ENCODE measurements at places on chromosomes 1 and 21. TPM values are rescaled to one million over a fixed set of nuclear protein-coding genes. Genes with fewer than 3 reads are reported as not detected.
A peak's percentile ranks its signal among the peaks of the same experiment; 100 is the strongest.

Gene FNDC5
- polyA plus RNA-seq: 225 TPM

GRCh38 chr1:201557572-201557958 is 18.6 kb downstream of the NAV1 start:
- H3K27ac ChIP-seq: peak overlapping the region; percentile 37
- DNase-seq: peak; percentile 60
- no peaks in the 10 kb centered on the region for H3K27me3 ChIP-seq

Gene DIRAS3
- 6.0 TPM for polyA plus RNA-seq

- peaks cover 13% of the 10 kb centered on the region for H3K4me1 ChIP-seq
- no peaks in the 10 kb centered on the region for H3K27me3 ChIP-seq
- no peak overlapping the region for H3K27ac ChIP-seq
- no peak for DNase-seq
These were observed 2.7 kb downstream of the IL10RB start for GRCh38 chr21:33268737-33269441.

- H3K4me3 ChIP-seq: no peak overlapping the region
- no peak overlapping the region for H3K27ac ChIP-seq
- H3K36me3 ChIP-seq: no peaks in the 10 kb centered on the region
- DNase-seq: no peak
- no peaks in the 10 kb centered on the region for H3K4me1 ChIP-seq
These were observed 5.8 kb downstream of the S100A8 start for GRCh38 chr1:153384958-153385580.

- H3K4me3 ChIP-seq: no peak overlapping the region
- H3K27ac ChIP-seq: peak overlapping the region; percentile 52
- H3K4me1 ChIP-seq: no peaks in the 10 kb centered on the region
- DNase-seq: peak; percentile 77
- H3K36me3 ChIP-seq: no peaks in the 10 kb centered on the region
These were observed 414.6 kb downstream of the LRRIQ3 start for GRCh38 chr1:73783352-73783751.

DNA sequence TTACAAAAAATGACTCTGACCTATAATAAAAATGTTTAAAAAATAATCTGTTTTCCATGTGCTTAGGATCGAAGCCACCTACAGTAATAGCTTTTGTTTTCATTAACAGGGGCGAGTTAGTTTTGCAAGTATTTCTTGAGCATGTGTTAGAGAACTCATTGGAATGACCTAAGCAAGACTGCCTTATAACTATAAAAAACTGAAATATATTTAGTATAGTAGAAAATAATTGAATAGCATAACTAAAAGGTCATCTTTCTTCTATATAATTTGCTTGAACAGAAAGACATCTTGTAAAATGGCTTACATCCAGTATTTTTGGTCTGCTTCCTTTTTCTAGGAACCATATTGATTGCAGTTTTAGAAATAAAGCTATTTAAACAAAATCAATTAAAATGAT is 241.5 kb upstream of the NRIP1 start:
- H3K4me1 ChIP-seq: no peaks in the 10 kb centered on the region
- H3K27me3 ChIP-seq: no peaks in the 10 kb centered on the region
- H3K27ac ChIP-seq: no peak overlapping the region
- DNase-seq: no peak
- no peaks in the 10 kb centered on the region for H3K36me3 ChIP-seq
- no peak overlapping the region for H3K4me3 ChIP-seq

- H3K4me1 ChIP-seq: peaks cover 6% of the 10 kb centered on the region
- peaks cover 7% of the 10 kb centered on the region for H3K36me3 ChIP-seq
These were observed 897 bp downstream of the ZYG11B start for GRCh38 chr1:52727114-52727586.

- H3K36me3 ChIP-seq: no peaks in the 10 kb centered on the region
- H3K27me3 ChIP-seq: peaks cover 18% of the 10 kb centered on the region
These were observed 38.2 kb downstream of the H3-3A start for GRCh38 chr1:226100436-226101391.

Gene PADI3
- polyA plus RNA-seq: not detected

DNA sequence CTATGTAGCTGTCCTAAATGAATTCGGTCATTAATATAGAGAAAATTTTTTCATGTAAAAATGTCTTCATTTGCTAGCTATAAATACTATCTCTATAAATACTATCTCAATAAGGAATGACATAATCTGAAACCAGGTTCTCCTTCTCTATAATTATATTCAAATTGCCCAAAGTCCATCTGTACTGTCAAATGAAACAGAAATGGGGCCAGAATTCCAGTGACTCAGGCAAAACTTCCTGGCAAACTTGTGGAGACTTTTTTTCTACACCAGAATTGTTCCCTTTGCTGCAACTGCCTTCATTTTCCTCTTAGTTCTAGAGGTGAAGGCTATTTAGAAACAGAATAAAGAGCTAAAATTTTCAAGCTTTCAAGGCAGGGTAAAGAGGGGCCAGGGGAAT is 152.5 kb downstream of the KCNH1 start:
- H3K4me1 ChIP-seq: no peaks in the 10 kb centered on the region
- H3K27me3 ChIP-seq: no peaks in the 10 kb centered on the region
- no peak for DNase-seq
- no peak overlapping the region for H3K27ac ChIP-seq

DNA sequence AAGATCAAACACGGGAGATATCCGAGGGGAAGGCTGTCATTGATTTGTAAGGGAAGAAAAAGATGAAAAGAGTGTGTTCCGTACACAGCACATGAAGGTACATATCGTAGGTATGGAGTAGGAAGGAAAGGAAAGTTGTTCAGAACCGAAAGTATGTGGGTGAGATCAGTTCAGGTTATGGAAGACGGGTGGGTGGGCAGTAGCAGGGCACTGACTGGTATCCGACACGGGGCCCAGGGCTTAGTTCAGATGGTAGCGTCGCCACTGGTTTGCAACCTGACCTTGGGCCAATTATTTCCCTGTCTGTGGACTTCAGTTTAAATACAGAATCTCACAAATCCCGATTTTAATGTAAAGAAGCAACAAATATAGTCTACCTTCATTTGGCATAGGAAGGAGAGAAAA is 27.8 kb upstream of the A3GALT2 start:
- no peaks in the 10 kb centered on the region for H3K27me3 ChIP-seq
- no peak for DNase-seq
- H3K4me1 ChIP-seq: peaks cover 38% of the 10 kb centered on the region

DNA sequence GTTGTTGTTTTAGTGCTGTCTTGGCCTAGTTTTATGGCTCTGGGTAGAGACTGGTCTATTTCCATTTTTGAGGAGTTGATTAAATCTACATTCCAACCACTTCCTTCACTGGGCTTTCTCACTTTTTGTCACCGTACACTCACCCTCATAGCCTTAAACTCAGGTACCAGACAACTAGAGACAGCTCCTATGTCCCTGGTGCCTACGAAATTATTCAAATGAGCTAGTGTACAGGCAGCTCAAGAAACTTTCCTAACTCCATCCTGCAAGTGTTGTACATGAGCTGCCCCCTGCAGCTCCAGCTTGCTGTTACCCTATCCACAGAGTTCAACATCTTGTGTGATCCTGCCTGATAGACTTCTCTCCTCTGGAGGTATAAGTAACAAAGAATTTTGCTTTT is 704.8 kb upstream of the RGS18 start:
- H3K27me3 ChIP-seq: no peaks in the 10 kb centered on the region
- H3K4me3 ChIP-seq: no peak overlapping the region
- H3K4me1 ChIP-seq: no peaks in the 10 kb centered on the region
- DNase-seq: no peak

Gene TRIM67
- polyA plus RNA-seq: 0.09 TPM

Gene ZBED6
- 11.2 TPM for polyA plus RNA-seq

GRCh38 chr1:67190942-67191341 is 24.7 kb downstream of the IL23R start:
- H3K4me1 ChIP-seq: no peaks in the 10 kb centered on the region
- DNase-seq: no peak
- H3K27ac ChIP-seq: no peak overlapping the region
- no peaks in the 10 kb centered on the region for H3K27me3 ChIP-seq

- no peak overlapping the region for H3K27ac ChIP-seq
- H3K4me1 ChIP-seq: no peaks in the 10 kb centered on the region
- H3K27me3 ChIP-seq: no peaks in the 10 kb centered on the region
- DNase-seq: no peak
These were observed 98.8 kb upstream of the DPH5 start for GRCh38 chr1:101124405-101124804.

Gene NUAK2
- 0.35 TPM for polyA plus RNA-seq

DNA sequence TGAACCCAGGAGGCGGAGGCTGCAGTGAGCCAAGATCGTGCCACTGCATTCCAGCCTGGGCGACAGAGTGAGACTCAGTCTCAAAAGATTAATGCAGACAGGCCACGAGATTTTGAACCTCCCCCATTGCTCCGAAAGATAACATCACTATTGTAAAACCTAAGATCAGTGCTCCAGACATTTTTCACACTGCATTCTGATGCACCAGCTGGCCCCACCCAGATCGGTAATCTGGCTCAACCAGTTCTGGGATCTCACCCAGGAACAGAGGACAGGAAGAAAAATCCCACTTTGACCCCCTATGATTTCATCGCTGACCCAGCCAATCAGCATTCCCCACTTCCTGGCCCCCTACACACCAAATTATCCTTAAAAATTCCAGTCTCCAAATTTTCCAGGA is 10.7 kb upstream of the CSRP1 start:
- no peaks in the 10 kb centered on the region for H3K36me3 ChIP-seq
- H3K27ac ChIP-seq: no peak overlapping the region
- H3K27me3 ChIP-seq: no peaks in the 10 kb centered on the region
- H3K4me3 ChIP-seq: no peak overlapping the region

Gene DMBX1
- not detected for polyA plus RNA-seq

GRCh38 chr1:18938008-18938706 is 18.3 kb downstream of the IFFO2 start:
- no peaks in the 10 kb centered on the region for H3K36me3 ChIP-seq
- DNase-seq: no peak
- no peaks in the 10 kb centered on the region for H3K27me3 ChIP-seq
- H3K27ac ChIP-seq: peak overlapping the region; percentile 39
- H3K4me3 ChIP-seq: no peak overlapping the region

- H3K27ac ChIP-seq: no peak overlapping the region
- H3K4me3 ChIP-seq: no peak overlapping the region
- no peaks in the 10 kb centered on the region for H3K4me1 ChIP-seq
- no peak for DNase-seq
- H3K36me3 ChIP-seq: no peaks in the 10 kb centered on the region
These were observed 67.1 kb downstream of the UBE2T start for GRCh38 chr1:202274611-202275010.

DNA sequence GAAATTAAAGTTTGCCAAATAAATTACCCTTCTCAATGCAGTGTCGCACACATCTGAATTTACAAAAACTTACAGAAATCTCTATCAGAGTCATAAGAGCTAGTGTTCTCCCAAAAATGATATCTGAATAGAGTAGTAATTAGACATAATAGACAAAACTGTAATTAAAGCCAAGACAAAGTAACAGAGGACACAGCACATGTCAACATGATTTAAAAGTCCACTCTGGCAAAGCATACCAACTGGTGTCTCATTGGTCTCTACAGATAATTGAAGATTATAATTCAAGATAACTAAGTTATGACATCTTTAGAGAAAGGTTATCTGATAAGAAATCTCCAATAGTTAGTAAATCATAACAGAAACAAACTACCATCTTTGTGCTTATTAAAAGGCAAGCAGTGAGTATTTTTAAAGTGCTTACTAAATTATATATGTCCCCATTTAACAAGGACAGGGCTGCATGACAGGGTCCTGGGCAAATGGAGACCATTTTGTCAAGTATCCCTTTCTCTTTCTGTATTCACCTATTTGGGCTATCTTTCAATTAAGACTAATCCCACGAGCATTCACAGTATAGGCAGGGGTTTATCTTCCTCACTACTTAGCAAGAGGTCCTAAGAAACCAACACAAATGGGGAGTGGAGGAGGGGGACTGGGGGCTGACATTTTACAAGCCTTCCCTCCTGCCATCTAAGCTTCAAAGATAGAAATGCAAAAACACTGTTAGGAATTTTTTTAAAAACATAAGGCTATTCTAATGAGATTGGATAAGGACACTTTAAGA is 26.0 kb downstream of the PTP4A2 start:
- no peak overlapping the region for H3K27ac ChIP-seq
- H3K4me1 ChIP-seq: no peaks in the 10 kb centered on the region
- H3K27me3 ChIP-seq: no peaks in the 10 kb centered on the region
- peaks cover 48% of the 10 kb centered on the region for H3K36me3 ChIP-seq

Gene DPT
- polyA plus RNA-seq: 43.0 TPM

DNA sequence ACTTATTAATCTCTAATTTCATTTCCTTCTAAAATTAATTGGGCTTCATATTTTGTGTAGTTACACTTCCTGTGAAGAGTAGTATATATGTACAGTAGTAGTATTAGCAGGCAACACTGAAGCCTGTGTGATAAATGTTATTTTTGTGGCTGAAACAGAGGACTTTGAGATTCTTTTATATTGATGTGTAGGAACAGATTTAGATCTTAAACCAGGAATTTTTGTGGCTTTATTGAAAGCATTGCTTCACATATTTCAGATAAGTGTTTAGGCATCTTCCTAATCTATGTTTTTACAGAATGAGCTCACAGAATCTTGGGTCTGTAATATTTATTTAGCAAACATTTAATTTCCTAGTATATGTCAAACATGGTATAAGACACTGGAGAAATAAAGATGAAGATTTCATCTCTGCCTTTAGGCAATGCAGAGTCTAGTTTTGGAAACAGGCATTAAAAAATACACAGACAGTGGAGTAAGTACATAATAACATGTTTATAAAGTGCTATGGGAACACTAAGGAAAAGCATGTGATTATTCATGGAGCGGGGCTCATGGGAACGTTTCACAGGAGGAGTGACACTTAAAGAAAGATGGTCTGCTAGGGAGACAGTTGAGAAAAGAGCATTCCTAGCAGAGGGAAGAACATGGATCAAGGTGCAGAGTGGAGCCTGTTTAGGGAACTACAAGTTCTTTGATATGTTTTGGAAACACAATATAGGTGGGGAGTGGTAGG is 52.7 kb downstream of the MIGA1 start:
- H3K27ac ChIP-seq: peak overlapping the region; percentile 77
- peaks cover 21% of the 10 kb centered on the region for H3K4me1 ChIP-seq
- H3K27me3 ChIP-seq: no peaks in the 10 kb centered on the region
- no peaks in the 10 kb centered on the region for H3K36me3 ChIP-seq

DNA sequence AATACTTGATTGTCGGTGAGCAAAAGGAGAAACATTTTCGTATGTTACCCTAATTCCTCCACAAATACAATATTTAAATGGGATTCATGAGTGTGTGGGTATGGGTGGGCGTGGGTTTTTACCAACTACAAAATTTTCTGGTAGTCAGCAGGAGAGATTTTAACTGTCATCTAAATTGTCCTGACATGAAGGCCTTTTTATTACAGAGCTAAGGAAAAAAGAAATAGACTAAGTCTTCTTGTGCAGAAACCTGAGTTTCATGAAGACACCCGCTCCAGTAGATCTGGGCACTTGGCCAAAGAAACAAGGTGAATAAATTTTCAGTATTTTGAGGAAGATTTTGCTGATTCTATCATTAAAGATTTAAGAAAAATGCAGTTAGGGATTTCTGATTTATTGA is 752 bp downstream of the RGS18 start:
- peak; percentile 11 for DNase-seq
- H3K27ac ChIP-seq: no peak overlapping the region
- H3K27me3 ChIP-seq: no peaks in the 10 kb centered on the region
- H3K4me3 ChIP-seq: no peak overlapping the region
- H3K4me1 ChIP-seq: no peaks in the 10 kb centered on the region
- no peaks in the 10 kb centered on the region for H3K36me3 ChIP-seq

GRCh38 chr1:223473601-223474344 is 80.6 kb downstream of the CCDC185 start:
- H3K36me3 ChIP-seq: no peaks in the 10 kb centered on the region
- no peaks in the 10 kb centered on the region for H3K4me1 ChIP-seq
- no peak overlapping the region for H3K27ac ChIP-seq

- no peaks in the 10 kb centered on the region for H3K36me3 ChIP-seq
- peaks cover 9% of the 10 kb centered on the region for H3K4me1 ChIP-seq
- no peaks in the 10 kb centered on the region for H3K27me3 ChIP-seq
- DNase-seq: no peak
- H3K27ac ChIP-seq: no peak overlapping the region
- no peak overlapping the region for H3K4me3 ChIP-seq
These were observed 159.5 kb downstream of the ETS2 start for GRCh38 chr21:38965241-38965640.

Gene NADK
- polyA plus RNA-seq: 34.3 TPM

Gene PDZK1IP1
- polyA plus RNA-seq: 0.41 TPM

All from muscle of leg (tissue), 16 donors.